Right cardiac atrium (tissue), 5 donors: ENCODE measurements at places on chromosomes 3 and 15.

GRCh38 chr3:32129832-32130231 is 23.4 kb downstream of the GPD1L start:
- DNase-seq: no peak

DNA sequence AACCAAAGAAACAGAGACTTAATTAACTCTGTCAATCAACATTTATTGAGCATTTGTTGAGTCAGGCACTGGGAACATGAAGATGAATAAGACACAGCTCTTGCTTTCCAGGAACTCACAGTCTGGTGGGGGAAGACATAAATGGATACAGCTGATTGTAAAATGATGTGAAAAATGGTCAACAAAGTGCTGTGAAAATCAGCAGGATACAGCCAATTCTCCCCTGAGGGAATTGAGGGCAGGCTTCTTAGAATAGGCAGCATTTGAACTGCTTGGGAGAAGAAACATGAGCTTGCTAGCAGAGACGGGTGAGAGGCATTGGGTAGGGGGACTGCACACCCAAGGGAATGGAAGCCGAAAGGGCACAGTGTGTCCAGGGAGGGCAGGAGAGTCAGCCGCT is 41.1 kb downstream of the MFSD1 start:
- DNase-seq: no peak

DNA sequence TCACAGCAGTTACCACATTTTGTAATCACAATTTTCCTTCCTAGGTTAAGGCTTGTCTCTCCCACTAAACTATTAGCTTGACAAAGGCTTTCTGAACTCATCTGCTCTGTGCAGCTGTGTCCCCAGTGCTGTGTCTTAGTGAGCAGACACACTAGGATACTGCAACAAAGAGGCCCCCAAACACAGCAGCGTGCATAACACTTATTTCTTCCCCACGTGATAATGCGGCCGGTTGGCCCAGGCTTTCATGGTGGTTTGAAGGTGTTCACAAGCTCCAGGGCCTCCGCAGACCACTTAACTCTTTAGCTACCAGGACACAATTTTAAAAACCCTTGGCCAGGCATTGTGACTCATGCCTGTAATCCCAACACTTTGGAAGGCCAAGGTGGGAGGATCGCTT is 2.2 kb upstream of the HDAC11 start:
- DNase-seq: no peak

- DNase-seq: no peak
Measured at GRCh38 chr15:97115761-97116070, 785.2 kb downstream of the NR2F2 start.

GRCh38 chr3:169813757-169814517 is 1.2 kb upstream of the LRRC34 start:
- no peak for DNase-seq

GRCh38 chr15:42144841-42145375 is 11.5 kb downstream of the PLA2G4F start:
- no peak for DNase-seq

- no peak for DNase-seq
Measured at GRCh38 chr3:4006288-4006687, 207.1 kb downstream of the LRRN1 start.

DNA sequence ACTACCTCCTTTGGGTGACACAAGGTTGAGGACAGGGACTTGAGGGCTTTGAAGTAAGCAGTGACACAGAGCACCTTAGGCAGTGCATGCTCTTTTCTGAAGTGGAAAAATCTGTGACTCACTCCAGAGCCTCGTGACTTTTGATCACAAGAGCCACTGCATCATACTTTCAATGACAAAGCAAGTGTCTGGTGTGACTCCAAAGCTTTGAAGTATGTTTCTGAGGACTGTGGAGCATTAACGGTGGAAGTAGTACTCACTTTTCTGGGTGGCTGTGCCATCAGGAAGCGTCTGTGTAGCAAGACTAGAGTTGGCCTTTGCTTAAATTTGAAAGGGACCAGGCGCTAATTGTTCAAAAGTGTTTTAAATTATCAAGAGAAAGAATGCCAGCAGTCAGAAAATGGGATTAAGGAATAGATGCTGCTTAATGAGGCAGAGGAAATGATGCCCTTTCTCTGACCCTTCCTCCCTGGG is 210.7 kb upstream of the TRIM42 start:
- DNase-seq: no peak
